ENCODE measurements at places on chromosomes 12 and 14.
A peak's percentile ranks its signal among the peaks of the same experiment; 100 is the strongest.

- DNase-seq, result no peak
These were observed 268.1 kb upstream of the RMST start for GRCh38 chr12:97194546-97194945.

GRCh38 chr14:90308561-90308960, 23.2 kb downstream of the NRDE2 start:
- no peak for DNase-seq

GRCh38 chr12:133038118-133038709, 905 bp downstream of the ZNF84 start:
- DNase-seq, result no peak

DNA sequence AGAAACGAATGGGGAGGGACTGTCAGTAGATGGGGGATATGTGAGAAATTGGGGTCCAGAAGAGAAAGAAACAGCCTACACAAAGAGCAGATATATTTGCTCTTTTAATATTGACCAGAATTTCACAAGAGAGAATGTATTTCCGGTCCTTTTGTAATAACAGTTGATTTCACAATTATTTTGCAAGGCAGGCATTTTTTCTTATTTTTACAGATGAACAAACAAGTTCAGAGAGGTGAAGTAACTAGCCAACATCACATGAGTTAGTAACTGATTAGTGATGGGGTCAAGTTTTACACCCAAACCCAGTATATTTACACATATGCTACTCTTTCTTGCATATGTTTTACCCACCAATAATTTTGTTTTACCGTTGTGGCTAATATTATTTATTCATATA, 188.2 kb downstream of the NAV3 start:
- no peak for DNase-seq

GRCh38 chr12:26092346-26093105, 32.3 kb downstream of the BHLHE41 start:
- DNase-seq, result peak; percentile 43

GRCh38 chr14:41663473-41663850, 56.8 kb downstream of the LRFN5 start:
- DNase-seq, result peak; percentile 66

DNA sequence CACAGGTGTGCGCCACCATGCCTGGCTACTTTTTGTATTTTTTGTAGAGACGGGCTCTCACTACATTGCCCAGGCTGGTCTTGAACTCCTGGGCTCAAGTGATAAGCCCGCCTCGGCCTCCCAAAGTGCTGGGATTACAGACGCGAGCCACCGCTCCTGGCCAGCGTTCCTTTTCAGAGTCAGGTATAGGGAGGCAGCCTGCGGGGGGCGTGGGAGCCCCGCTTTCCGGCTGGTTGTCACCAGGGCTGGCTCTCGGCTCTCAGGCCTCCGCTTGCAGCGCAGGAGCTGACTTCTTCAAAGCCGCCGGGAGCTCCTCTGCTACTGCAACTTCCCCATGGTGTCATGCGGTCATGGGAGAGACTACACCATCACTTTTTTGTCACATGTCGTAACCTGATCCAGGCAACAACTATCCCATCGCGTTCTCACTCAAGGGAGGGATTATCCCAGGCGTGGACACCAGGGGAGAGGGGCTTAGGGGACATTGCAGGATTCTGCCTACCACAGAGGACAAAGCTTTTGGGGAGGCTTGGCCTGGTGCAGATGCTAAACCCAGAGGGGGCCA, 129.4 kb downstream of the SCARB1 start:
- DNase-seq, result peak; percentile 47

DNA sequence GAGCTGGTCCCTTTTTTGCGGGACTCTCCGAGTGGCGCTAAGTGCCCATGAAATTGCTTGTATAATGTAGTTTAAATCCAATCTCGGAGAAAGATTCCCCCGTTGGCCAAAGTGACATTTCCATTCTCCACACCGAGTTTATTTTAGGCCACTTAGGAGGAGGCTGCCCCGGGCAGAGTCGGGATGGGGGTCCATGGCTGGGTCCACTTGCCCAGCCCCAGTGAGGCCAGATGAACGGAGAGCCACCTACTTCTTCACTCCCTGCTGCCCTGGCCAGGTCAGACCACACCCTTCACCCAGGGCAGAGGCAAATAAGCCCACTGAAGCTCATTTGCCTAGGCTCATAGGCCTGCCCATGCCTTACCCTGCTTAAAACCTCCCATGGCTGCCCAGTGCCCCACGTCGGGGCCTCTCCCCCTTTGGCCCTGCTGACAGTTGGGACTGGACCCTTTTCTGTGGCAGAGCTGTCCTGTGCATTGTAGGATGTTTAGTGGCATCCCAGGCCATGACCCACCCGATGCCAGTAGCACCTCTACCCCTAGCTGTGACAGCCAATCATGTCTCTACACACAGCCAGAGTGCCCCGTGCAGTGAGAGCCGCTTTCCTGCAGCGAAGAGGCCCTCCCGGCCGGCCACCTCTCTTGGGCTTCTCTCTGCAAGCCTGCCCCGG, 51.3 kb downstream of the FAM222A start:
- DNase-seq, result no peak

GRCh38 chr12:45745861-45746277, 16.4 kb downstream of the ARID2 start:
- peak; percentile 23 for DNase-seq

- DNase-seq, result no peak
These were observed 86.5 kb downstream of the DAAM1 start for GRCh38 chr14:59274991-59275391.

- no peak for DNase-seq
These were observed 8.3 kb upstream of the PLEK2 start for GRCh38 chr14:67420102-67420739.

- no peak for DNase-seq
These were observed 44.7 kb downstream of the GPHB5 start for GRCh38 chr14:63273717-63274655.

GRCh38 chr14:59406454-59407245, 58.5 kb downstream of the GPR135 start:
- DNase-seq, result peak; percentile 53

GRCh38 chr14:47846008-47846407, 170.6 kb upstream of the MDGA2 start:
- DNase-seq, result no peak

GRCh38 chr12:76444408-76444984, 96.3 kb upstream of the BBS10 start:
- no peak for DNase-seq

DNA sequence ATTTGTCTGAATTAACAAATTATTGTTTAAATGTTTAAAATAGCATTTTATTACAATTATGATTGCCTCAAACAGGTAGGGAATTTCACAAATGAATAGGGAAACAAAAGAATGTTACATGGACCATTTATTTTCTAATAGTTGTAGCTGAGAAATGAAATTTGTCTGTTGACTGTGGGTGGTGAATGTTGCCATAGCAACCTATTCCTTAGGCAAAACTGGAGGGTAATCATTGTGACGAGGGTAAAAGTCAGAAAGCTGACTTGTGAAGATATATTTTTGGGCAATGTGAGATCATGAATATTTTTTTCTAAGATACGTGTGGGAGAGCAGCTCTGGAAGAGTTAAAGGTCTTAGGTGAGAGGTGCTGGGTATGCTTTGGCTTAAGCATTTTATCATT, 24.2 kb upstream of the CLEC14A start:
- no peak for DNase-seq

- no peak for DNase-seq
These were observed 8.5 kb upstream of the AMN1 start for GRCh38 chr12:31737345-31737744.

DNA sequence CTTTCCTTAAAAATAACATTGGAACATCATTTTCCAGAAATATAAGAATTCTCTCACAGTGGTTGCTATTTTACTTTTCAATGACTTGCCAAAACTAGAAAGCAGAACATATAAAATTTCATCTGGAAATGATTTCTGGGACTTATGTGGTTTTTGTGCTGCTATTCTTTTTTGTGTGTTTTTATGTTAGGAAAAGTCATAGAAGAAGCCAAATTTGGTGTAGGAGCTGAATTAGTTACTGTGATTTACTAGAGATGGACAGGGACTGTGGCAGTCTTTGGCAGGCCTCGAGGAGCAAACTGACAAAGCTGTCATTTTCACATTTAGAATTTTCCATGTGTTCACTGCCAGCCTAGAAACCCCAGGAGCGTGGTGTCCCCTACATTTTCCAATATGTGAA, 38.3 kb upstream of the LDHB start:
- DNase-seq, result peak; percentile 70

GRCh38 chr14:98297567-98297966, 974.4 kb downstream of the BCL11B start:
- no peak for DNase-seq

- DNase-seq, result no peak
These were observed 10.8 kb downstream of the ZCRB1 start for GRCh38 chr12:42315108-42315507.

DNA sequence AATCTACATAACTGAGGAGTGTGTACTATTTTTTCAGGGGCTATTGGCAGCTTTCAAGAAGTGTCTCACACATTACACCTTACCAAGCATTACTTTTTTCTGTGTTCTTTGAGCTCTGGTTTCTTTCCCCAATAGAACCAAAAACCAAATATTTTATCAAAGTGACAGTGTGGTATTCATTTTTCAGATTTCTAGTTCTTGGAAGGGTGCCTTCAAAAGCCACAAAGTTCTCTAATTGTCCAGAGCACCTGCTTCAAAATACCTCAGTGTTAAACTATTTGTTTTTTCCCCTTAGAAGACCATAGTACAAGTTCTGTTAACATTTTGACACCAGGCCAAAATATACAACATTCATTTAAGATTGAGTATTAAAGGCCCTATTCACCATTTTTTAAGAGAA, 515.7 kb downstream of the ETNK1 start:
- no peak for DNase-seq

DNA sequence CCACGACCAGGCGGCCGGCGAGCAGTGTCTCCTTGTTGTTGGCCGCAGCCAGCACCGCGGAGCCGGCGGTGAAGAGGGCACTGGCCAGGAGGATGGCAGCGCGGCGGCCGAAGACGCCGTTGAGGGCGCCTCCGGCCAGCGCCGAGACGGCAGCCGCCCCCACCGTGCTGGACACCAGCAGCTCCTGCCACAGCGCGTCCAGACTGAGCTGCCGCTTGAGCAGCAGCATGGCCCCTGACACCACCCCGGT, 691 bp downstream of the SLC2A13 start:
- DNase-seq, result no peak

GRCh38 chr12:98352218-98352811, 163.1 kb upstream of the TMPO start:
- DNase-seq, result peak; percentile 94

DNA sequence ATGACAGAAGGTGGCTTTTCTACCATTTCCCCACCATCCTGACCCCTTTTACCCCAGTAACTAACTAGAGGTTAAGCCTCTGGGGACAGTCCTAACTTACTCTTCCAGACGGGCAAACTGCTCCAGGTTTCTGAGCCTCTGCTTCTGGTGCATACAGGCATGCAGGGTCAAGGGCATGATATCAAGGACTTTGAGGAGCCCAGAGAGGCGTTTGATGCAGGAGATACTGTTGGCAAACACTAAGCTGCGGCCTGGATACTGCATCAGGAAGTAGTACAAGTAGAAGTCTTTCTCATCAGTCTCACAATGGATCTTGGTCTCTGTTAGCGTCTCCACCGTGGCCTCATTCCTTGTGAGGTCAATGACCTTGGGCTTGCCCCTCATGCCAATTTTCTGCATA, 21.0 kb downstream of the DDX24 start:
- no peak for DNase-seq

GRCh38 chr12:67988601-67989021, 636 bp upstream of the IFNG-AS1 start:
- DNase-seq, result no peak

- no peak for DNase-seq
These were observed 264.1 kb downstream of the TTC8 start for GRCh38 chr14:89088530-89088929.

GRCh38 chr14:101499080-101499479, 62.2 kb upstream of the DIO3 start:
- DNase-seq, result no peak

Measured in fibroblast of skin of right biceps (primary cell).